Left ventricle myocardium inferior (tissue), 1 donor: ENCODE measurements at places on chromosomes 5 and 9. TPM values are rescaled to one million over a fixed set of nuclear protein-coding genes. Genes with fewer than 3 reads are reported as not detected.

DNA sequence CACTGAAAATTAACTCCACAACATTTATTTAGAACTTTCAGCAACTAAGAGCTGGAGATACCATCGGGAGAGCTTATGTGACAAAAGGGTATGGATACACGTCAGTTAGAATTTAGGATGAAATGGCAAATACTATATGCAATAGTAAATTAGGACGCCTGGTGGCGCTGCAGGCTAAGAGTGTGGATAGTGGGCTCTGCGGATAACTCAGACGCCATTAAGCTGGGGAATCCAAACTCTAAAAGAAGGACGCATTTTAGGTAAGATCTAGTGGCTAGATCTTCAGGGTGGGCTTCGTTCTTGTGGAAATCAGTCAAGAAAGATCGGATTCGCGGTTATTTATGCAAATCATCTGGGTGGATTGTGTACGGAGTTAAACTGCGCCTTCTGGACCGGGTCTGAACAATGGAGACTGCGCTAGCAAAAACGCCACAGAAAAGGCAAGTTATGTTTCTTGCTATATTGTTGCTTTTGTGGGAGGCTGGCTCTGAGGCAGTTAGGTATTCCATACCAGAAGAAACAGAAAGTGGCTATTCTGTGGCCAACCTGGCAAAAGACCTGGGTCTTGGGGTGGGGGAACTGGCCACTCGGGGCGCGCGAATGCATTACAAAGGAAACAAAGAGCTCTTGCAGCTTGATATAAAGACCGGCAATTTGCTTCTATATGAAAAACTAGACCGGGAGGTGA lies at the start of gene PCDHB5:
TSS of gene PCDHB5 (plus strand) at position 177 of the 688 bp plus-strand sequence. CDS start at position 406, 229 bp downstream.
- H3K4me3 ChIP-seq, result peak within 1 kb of the TSS; percentile 58
- H3K4me1 ChIP-seq, result no peaks in the 10 kb centered on the region
- no peak for DNase-seq
- no peaks in the 10 kb centered on the region for H3K36me3 ChIP-seq
- H3K27ac ChIP-seq, result no peak within 1 kb of the TSS
- H3K27me3 ChIP-seq, result peaks cover 17% of the 10 kb centered on the region

- H3K4me1 ChIP-seq, result peaks cover 8% of the 10 kb centered on the region
- H3K4me3 ChIP-seq, result peak overlapping the region; percentile 8
- peak overlapping the region; percentile 68 for H3K27ac ChIP-seq
- H3K36me3 ChIP-seq, result no peaks in the 10 kb centered on the region
- DNase-seq, result no peak
Measured at GRCh38 chr5:14936588-14936987, 65.0 kb upstream of the ANKH start.

DNA sequence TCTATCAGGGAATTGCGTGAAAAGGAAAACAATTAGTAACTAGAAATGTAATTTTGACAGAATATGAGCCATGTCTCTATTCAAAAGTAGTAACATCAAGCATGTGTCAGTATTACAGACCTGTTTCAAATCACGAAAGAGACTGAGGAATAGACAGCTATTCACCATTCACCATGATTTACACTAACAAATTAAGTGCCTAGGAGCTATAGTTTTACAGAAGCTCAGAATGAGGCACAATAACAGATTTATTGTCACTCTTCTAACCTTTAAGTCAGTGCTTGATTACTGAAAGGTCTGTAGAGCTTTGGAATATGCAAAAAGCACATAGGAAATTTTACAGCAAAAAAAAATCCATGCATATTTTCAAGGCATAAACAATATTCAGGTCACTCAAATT lies 208.2 kb downstream of the SLCO4C1 start:
- H3K4me1 ChIP-seq, result no peaks in the 10 kb centered on the region
- DNase-seq, result no peak
- no peak overlapping the region for H3K27ac ChIP-seq
- no peaks in the 10 kb centered on the region for H3K27me3 ChIP-seq
- H3K4me3 ChIP-seq, result no peak overlapping the region

GRCh38 chr9:28888806-28889205 lies 1315.5 kb upstream of the C9orf72 start:
- H3K4me1 ChIP-seq, result no peaks in the 10 kb centered on the region
- no peaks in the 10 kb centered on the region for H3K36me3 ChIP-seq
- no peaks in the 10 kb centered on the region for H3K27me3 ChIP-seq
- no peak overlapping the region for H3K4me3 ChIP-seq

- no peak overlapping the region for H3K4me3 ChIP-seq
- DNase-seq, result no peak
- no peaks in the 10 kb centered on the region for H3K36me3 ChIP-seq
- H3K4me1 ChIP-seq, result no peaks in the 10 kb centered on the region
- H3K27me3 ChIP-seq, result peaks cover 96% of the 10 kb centered on the region
Measured at GRCh38 chr5:180689071-180689694, 39.8 kb upstream of the FLT4 start.

GRCh38 chr9:18238752-18239447 lies 235.1 kb upstream of the ADAMTSL1 start:
- DNase-seq, result no peak
- H3K27ac ChIP-seq, result no peak overlapping the region
- H3K4me3 ChIP-seq, result no peak overlapping the region
- peaks cover 13% of the 10 kb centered on the region for H3K4me1 ChIP-seq

DNA sequence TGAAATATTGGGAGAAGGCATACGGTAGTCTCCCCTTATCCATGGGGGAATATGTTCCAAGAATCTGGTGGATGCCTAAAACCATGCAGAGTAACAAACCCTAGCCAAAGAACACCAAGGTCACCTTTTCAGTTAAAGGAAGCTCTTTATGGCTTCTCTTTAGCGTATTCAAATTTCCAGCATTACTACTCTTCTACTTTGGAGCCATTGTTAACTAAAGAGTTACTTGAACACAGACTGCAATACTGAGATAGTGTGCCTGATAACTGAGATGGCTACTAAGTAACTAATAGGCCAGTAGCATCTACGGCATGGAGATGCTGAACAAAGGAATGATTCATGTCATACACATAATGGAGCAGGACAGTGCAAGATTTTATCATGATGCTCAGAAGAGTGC lies 84.5 kb upstream of the SPEF2 start:
- H3K4me1 ChIP-seq, result no peaks in the 10 kb centered on the region
- no peak overlapping the region for H3K27ac ChIP-seq
- DNase-seq, result no peak
- H3K36me3 ChIP-seq, result no peaks in the 10 kb centered on the region
- H3K4me3 ChIP-seq, result no peak overlapping the region

GRCh38 chr9:5863092-5863746 lies 27.5 kb upstream of the MLANA start:
- no peaks in the 10 kb centered on the region for H3K27me3 ChIP-seq
- H3K4me3 ChIP-seq, result no peak overlapping the region
- H3K27ac ChIP-seq, result no peak overlapping the region
- peaks cover 12% of the 10 kb centered on the region for H3K4me1 ChIP-seq
- no peak for DNase-seq
- no peaks in the 10 kb centered on the region for H3K36me3 ChIP-seq

DNA sequence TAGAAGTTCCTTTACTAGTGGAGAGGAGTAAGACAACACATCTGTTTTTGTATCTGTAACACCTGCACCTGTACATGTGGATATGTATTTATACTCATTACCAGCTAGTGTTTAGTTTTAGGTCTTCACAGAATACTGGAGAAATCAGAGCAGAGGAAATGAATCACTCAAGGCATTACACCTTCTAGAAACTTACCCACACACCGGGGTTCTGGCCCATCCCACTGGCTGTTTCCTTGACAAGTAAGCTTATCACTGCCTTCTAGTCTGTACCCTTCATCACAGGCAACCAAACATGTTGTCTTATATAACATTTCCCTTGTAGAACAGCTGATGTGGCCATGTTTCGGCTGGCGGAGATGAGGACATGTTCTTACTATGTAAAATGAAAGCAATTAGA lies 76.7 kb downstream of the SVEP1 start:
- H3K4me3 ChIP-seq, result no peak overlapping the region
- DNase-seq, result no peak
- no peak overlapping the region for H3K27ac ChIP-seq
- no peaks in the 10 kb centered on the region for H3K27me3 ChIP-seq
- no peaks in the 10 kb centered on the region for H3K4me1 ChIP-seq

DNA sequence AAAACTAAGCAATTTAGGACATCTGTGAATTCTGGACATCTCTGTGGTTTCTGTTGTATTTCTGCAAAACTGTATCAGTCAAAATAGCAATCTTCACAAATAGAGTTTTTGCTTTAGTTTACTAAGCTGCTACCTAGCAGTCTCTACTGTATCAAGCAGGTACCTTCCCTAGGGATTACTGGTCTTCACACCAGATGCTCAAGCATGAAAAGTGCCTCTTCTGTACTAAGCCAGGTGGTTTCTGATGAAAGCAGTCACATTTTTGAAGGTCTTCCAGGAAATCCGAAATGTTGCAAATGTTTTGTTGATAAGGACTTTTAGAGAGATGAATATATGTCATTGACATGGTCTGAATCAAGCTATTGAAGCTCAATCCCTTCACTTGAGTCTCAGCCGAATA lies 540.0 kb downstream of the KCTD16 start:
- no peaks in the 10 kb centered on the region for H3K27me3 ChIP-seq
- H3K4me1 ChIP-seq, result no peaks in the 10 kb centered on the region
- DNase-seq, result no peak
- H3K36me3 ChIP-seq, result no peaks in the 10 kb centered on the region

- no peak overlapping the region for H3K4me3 ChIP-seq
- no peak overlapping the region for H3K27ac ChIP-seq
- DNase-seq, result no peak
- no peaks in the 10 kb centered on the region for H3K36me3 ChIP-seq
- H3K4me1 ChIP-seq, result no peaks in the 10 kb centered on the region
- no peaks in the 10 kb centered on the region for H3K27me3 ChIP-seq
Measured at GRCh38 chr9:80146466-80146865, 574.7 kb downstream of the TLE4 start.

GRCh38 chr5:109619606-109620005 lies 70.1 kb upstream of the MAN2A1 start:
- H3K27ac ChIP-seq, result no peak overlapping the region
- H3K27me3 ChIP-seq, result peaks cover 10% of the 10 kb centered on the region
- no peak overlapping the region for H3K4me3 ChIP-seq

- no peaks in the 10 kb centered on the region for H3K4me1 ChIP-seq
- H3K27me3 ChIP-seq, result no peaks in the 10 kb centered on the region
- H3K27ac ChIP-seq, result no peak overlapping the region
- H3K36me3 ChIP-seq, result no peaks in the 10 kb centered on the region
Measured at GRCh38 chr5:78405829-78406750, 45.7 kb downstream of the SCAMP1 start.

DNA sequence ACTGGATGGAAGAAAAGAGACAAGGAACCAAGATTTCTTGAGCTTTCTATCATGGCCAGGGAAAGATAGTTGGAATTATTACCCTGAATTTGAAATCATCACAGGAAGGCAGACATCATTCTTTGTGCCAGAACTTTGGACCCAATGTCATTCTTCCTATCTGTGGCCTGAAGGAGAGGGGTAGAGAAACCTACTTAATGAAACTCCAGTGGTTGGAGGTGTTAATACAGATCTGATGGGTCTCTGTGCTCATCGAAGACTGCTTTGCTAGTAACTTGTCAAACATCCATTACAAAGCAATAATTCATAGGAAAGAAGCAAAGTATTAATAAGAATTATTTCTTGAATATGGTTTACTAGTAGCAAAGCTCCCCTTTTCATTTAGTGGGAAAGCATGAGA lies 26.9 kb downstream of the PRLR start:
- no peaks in the 10 kb centered on the region for H3K36me3 ChIP-seq
- H3K4me3 ChIP-seq, result no peak overlapping the region
- peaks cover 41% of the 10 kb centered on the region for H3K27me3 ChIP-seq

DNA sequence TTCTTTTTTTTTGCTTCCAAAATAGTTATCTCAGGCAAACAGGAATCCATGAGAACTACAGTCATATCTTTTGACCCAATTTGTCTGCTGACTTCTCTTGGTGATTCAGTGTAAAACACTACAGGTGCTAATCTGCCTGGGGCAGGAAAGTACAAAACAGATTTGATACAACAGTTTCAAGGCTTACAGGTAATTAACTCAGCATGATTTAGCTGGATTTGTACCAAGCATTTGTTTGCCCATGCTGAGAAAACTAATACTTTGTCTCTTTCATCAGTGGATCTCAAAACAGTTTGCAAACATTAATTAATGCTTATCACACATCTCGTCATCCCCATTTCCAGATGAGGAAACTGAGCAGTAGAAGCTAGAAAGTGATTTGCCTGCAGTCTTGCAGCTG lies 312.5 kb upstream of the SEMA6A start:
- no peaks in the 10 kb centered on the region for H3K36me3 ChIP-seq
- DNase-seq, result no peak
- no peaks in the 10 kb centered on the region for H3K27me3 ChIP-seq
- no peaks in the 10 kb centered on the region for H3K4me1 ChIP-seq
- no peak overlapping the region for H3K27ac ChIP-seq
- no peak overlapping the region for H3K4me3 ChIP-seq

- peaks cover 6% of the 10 kb centered on the region for H3K4me1 ChIP-seq
- no peaks in the 10 kb centered on the region for H3K27me3 ChIP-seq
- H3K4me3 ChIP-seq, result no peak overlapping the region
- H3K36me3 ChIP-seq, result no peaks in the 10 kb centered on the region
- no peak overlapping the region for H3K27ac ChIP-seq
Measured at GRCh38 chr9:69476016-69476415, 151.0 kb downstream of the ENTREP1 start.

GRCh38 chr5:33524476-33524875 lies 83.7 kb downstream of the TARS1 start:
- no peaks in the 10 kb centered on the region for H3K27me3 ChIP-seq
- H3K4me3 ChIP-seq, result no peak overlapping the region
- H3K4me1 ChIP-seq, result no peaks in the 10 kb centered on the region
- no peak for DNase-seq
- H3K36me3 ChIP-seq, result no peaks in the 10 kb centered on the region

GRCh38 chr9:137299203-137299565 lies 2.9 kb downstream of the NRARP start:
- DNase-seq, result no peak
- H3K36me3 ChIP-seq, result no peaks in the 10 kb centered on the region

DNA sequence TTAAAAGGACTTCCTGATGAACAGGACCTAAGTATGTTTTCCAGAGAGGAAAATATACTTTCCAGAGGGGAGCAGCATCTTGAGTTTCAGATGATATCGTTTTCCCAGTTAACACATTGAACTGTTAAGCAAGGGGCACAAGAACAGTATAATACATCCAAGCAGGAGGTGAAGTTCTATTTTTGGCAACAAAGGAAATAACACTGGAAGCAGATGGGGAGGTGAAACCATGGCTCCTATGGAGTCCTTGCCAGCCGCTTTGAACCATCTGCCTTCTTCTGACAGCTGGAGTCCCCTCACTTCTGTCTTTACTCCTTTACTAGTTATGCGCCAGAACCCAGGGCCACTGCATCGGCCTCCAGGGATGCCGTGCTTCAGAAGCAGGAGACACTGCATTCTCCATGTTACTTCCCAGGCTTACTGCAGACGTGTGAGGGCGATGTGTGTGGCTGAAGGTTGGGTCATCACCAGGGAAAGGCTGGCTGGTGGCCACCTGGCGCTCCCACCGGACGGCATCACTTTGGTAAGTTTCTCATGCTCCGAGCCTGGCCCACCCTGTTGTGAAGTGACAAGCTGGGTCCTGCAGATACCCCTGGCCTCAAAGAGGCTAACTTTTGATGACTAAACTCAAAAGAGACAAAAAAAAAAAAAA lies 77.8 kb downstream of the TTLL11 start:
- H3K4me3 ChIP-seq, result no peak overlapping the region
- peaks cover 31% of the 10 kb centered on the region for H3K4me1 ChIP-seq
- no peaks in the 10 kb centered on the region for H3K27me3 ChIP-seq
- no peak overlapping the region for H3K27ac ChIP-seq
- DNase-seq, result no peak
- H3K36me3 ChIP-seq, result no peaks in the 10 kb centered on the region

Gene PCDHA10
- total RNA-seq, result 0.05 TPM

Gene BSPRY
- 0.25 TPM for total RNA-seq

Gene ITGA2
- 0.80 TPM for total RNA-seq

Gene RICTOR
- total RNA-seq, result 35.0 TPM

Gene SAXO1
- 0.03 TPM for total RNA-seq

Gene SNAPC4
- total RNA-seq, result 5.2 TPM

Gene PDGFRB
- 39.7 TPM for total RNA-seq

Gene OR1Q1
- total RNA-seq, result not detected

Gene IDNK
- 3.5 TPM for total RNA-seq
